ENCODE measurements at places on chromosomes 2 and 18.

DNA sequence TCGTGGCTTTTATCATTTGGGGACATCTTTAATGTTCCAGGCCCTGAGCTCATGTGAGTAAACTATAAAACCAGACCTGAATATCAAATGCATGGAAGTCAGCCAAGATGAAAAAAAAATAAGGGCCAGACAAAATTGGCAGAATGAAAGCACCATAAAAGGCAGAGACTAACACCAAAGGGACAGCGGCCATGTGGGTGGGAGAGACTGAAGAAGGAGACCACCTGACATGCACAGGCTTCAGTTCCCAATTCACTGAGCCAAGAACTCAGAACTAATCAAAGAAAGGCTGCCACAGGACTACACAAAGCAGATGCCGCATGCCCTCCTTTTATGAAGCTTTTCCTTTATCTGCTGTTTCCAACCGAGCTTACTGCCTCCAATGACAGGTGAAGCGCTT is 267.1 kb downstream of the RAD51AP2 start:
- DNase-seq = no peak

GRCh38 chr2:53969285-53969967 is 1.4 kb downstream of the PSME4 start:
- DNase-seq = peak; percentile 65

DNA sequence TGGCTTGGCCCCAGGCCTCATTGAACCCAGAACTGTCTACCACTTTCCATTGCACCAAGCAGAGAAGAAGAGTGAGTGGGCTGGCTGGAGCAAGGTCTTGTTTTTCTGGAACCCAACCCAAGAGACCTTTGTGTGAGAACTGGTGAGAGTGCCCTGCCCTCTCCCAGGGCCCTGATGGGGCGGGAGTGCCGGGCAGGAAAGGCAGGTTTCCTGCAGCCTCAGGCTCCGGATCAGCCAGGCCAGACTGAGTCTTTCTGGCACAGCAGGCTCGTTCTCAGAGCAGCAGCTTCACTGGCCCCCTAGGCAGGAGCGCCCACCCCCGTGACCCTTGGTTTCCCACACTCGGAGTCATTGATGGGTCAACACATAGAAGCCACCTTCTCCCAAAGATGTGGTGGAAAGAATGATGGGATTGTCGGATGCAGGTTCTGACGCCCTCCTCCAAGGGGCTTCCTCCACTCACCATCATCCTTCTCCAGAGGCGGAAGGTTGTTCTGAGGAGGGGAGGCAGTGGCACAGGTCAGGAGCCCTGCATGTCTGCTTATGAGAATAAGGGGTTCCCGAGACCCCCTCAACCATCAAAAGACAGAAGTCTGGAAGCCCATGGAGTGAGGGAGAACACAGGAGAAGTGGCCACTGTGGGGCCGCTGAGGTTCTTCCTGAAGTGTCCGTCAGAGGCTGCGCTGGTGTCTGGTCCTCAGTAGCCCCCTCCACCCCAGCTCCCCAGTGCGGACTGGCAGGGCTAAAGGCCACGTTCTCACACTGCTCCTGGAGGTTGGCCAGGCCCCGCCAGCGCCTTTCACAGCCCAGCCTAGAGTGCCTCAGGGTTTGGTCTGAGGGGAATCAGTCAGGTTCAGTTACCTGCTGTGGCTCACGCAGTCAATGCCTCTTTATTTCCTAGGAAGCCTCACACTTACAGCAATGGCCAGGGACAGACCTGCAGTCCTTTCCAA is 62.8 kb upstream of the LAPTM4A start:
- no peak for DNase-seq

- no peak for DNase-seq
Observed at GRCh38 chr2:155442755-155443372, 744.4 kb downstream of the KCNJ3 start.

DNA sequence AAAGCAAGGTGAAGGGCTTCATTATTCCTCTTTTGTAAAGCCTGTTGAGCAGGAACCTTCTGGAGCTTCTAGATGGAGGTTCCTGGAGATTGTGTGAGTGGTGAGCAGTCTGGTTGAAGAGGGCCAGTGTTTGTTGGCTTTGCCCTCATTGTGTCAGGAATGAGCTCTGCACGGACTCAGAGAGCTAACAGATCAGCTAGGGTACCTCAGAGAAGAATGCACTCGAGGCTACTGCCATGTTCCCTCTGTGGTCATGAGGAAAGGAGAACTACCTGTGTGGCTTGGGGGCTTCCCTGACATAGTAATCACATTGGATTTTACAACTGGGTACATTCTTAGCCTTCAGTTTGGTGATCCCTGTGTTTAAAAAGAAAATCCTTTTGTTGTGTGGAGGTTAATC is 46.6 kb downstream of the SPTBN1 start:
- no peak for DNase-seq

Data from HFFc6 (cell line).